ENCODE measurements at places on chromosomes 7 and 10.
A peak's percentile ranks its signal among the peaks of the same experiment; 100 is the strongest.

- H3K4me3 ChIP-seq: no peak overlapping the region
- DNase-seq: no peak
- no peaks in the 10 kb centered on the region for H3K27me3 ChIP-seq
- H3K4me1 ChIP-seq: peaks cover 25% of the 10 kb centered on the region
- H3K36me3 ChIP-seq: no peaks in the 10 kb centered on the region
Measured at GRCh38 chr10:88116971-88117626, 253.7 kb downstream of the PTEN start.

DNA sequence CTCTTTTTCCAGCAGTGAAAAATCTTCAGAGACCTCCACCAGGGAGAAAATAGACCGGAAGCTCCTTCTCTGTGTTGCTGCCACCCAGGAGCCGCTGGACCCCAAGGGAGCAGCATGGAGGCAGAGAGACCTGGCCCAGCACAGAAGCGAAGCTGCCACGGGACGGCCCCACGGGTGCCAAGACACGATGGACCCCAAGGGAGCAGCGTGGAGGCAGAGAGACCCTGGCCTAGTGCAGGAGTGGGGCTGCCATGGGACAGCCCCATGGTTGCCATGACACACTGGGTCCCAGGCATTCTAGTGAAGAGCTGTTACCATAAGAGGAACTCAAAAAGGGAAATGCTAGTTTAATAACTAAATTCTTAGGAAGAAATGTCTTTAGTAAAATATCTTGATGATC lies 186.3 kb downstream of the PTPRN2 start:
- H3K4me3 ChIP-seq: no peak overlapping the region
- H3K36me3 ChIP-seq: no peaks in the 10 kb centered on the region

DNA sequence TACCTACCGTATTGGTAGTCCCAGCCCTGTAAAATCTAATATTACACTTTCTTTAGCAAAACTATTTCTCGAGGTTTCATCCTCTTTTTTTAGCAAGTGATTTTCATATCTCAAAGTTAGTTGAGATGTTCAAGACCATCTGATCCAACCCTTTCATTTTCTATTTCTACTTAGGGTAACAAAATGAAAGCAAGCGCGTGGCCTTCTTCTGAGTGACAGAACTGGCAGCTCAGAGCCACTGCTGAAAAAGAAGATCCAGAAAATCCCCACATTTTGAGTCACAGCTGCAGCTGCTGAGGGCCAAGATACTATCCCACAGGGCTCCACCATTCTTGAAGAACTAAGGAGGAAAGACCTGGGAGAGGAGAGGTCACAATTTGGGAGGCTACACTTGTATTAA lies 24.8 kb upstream of the ZNF800 start:
- no peak overlapping the region for H3K27ac ChIP-seq
- H3K4me1 ChIP-seq: no peaks in the 10 kb centered on the region
- no peak for DNase-seq
- H3K4me3 ChIP-seq: no peak overlapping the region
- H3K27me3 ChIP-seq: no peaks in the 10 kb centered on the region

DNA sequence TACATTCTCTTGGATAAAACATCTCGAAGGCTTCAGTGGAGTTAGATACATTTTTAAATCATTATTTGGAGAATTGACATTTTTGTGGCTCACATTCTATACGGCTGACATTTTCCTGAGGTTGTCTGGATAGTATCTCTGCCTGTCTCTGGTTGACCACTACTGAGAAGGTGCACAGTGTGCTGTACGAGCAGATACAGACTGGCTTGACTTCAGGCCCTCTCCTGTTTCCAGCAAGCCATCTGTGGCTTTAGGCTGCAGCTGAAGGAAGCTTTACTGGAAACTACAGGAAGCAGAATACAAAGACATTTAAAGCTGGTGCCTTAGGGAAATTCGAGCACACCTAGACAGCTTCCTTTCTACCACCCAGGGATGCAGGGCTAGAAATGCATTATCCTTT lies 39.3 kb upstream of the RSU1 start:
- peaks cover 9% of the 10 kb centered on the region for H3K4me1 ChIP-seq
- no peak for DNase-seq
- H3K4me3 ChIP-seq: no peak overlapping the region

DNA sequence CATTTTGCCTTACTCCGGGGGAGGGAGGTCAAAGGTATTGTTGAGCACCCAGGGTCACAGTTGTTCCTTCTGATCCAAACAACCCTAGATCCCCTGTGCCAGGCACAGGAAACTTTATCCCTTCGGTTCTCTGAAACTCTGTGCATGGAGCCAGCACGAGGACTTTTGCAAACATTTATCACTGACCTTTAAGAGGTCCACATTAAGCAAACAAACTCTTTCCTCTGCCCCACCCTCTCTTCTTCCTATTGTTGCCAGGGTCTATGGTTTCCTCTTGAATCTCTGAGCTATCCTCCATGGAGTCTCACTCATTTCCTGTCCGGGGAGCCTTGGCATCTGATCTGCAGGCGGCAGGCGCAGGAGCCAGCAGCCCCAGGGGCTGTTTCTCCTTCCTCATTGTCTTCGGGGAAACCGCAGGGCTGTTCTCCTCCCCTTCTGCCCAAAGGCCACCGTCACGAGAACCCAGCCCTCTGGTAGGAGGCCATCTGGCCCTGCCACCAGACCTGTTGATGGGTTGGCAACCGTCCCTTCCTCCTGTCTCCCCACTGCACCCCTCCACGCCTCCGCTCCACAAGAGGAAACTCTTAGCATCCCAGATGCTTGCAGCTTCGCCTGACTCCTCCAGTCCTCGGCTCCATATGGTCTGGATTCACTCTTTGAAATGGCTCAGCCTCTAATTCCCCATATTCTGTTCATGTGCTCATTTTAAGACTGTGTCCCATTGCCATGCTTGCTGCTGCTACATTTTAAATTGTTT lies 327.3 kb upstream of the NRP1 start:
- no peak overlapping the region for H3K27ac ChIP-seq
- H3K4me1 ChIP-seq: no peaks in the 10 kb centered on the region
- no peaks in the 10 kb centered on the region for H3K27me3 ChIP-seq
- H3K36me3 ChIP-seq: no peaks in the 10 kb centered on the region
- DNase-seq: peak; percentile 35
- no peak overlapping the region for H3K4me3 ChIP-seq

DNA sequence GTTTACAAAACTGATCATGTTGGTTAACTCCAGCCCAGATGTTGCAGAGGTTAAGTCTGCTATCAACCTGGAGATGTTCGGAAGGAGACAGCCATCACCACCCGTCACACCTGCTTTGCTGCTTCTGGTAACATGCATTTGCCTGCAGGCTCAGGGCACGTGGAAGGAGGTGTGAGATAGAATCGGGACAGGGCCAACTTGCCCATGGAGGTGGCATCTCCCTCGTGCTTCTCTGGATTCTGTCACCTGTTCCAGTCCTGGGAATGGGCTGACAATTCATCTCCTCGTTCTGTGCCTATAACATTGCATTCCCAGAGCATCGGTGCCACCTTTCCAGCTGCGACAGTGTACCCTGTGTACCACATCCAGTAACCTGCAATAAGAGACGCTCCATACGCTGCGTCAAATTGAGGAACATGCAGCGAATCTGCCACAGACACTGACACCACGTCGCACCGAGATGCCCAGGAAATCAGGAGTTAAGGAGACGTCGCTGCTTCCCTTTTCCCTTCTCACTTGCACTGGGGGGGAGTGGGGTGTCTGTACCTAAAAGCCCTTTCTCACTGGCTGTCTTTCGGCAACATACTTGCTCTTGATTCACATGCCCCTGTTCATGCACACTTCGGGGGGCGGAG lies 65.8 kb downstream of the ADARB2 start:
- no peak for DNase-seq
- H3K27ac ChIP-seq: no peak overlapping the region
- H3K4me3 ChIP-seq: no peak overlapping the region
- no peaks in the 10 kb centered on the region for H3K4me1 ChIP-seq
- H3K36me3 ChIP-seq: no peaks in the 10 kb centered on the region

- no peaks in the 10 kb centered on the region for H3K4me1 ChIP-seq
- H3K27me3 ChIP-seq: no peaks in the 10 kb centered on the region
- no peak overlapping the region for H3K27ac ChIP-seq
- no peak overlapping the region for H3K4me3 ChIP-seq
- no peaks in the 10 kb centered on the region for H3K36me3 ChIP-seq
Measured at GRCh38 chr7:84735011-84735410, 451.8 kb downstream of the SEMA3D start.

DNA sequence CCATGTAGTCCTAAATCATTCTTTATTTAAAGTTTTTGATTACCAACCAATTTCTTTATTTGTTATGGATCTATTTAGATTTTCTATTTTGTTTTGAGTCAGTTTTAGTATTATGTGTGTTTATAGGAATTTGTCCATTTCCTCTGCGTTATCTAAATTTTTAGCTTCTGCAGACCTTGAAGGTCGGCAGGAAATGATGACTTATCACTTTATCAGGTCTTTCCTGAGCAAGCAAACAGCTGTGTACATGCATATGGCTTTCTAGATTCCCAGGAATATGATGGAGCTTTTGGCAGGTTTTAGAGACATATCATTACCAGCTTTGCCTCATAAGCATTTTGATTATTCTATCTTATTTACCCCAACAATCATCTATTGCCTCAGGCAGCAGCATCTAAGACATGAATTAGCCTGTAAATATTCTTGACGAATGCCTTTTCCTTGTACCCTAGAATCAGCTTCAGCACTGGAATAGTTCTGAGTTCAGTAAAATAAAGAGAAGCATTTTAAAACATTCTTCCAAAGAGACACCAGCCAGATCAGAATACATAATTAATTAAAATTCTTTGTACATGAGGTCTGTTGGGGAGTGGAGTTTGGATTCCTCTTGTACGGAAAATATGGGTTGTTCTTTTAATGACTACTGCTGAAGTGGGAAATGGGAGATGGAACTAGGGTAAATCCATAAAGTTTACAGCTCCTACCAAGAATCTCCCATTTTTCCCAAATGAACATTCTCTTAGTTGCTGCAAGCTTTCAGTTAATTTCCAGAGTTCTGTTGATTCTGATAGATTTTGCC lies 408.8 kb upstream of the SEMA3C start:
- H3K27ac ChIP-seq: no peak overlapping the region
- no peak overlapping the region for H3K4me3 ChIP-seq
- H3K27me3 ChIP-seq: no peaks in the 10 kb centered on the region
- H3K36me3 ChIP-seq: no peaks in the 10 kb centered on the region
- no peak for DNase-seq
- no peaks in the 10 kb centered on the region for H3K4me1 ChIP-seq

DNA sequence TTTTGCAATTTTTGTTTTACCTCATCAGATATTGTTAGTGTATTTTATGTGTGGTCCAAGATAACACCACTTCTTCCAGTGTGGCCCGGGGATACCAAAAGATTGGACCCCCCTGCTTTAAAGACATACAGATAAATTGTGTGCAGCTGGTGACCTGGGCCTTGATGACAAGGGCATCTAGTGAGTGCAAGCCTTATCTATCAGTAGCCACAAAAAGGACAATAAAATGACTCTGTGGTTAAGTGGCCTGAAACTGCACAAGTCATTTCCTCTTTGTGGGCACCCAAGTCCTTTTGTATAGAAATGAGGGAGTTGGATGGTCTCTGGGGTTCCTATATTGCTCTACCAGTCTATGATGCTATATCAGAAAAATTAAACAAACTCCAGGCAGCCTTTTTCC lies 98.1 kb downstream of the PARD3 start:
- no peak overlapping the region for H3K27ac ChIP-seq
- H3K4me3 ChIP-seq: no peak overlapping the region
- peaks cover 9% of the 10 kb centered on the region for H3K4me1 ChIP-seq
- H3K27me3 ChIP-seq: no peaks in the 10 kb centered on the region

Measured in thyroid gland (tissue), 4 donors.